ENCODE measurements at places on chromosomes 12 and 14. TPM values are rescaled to one million over a fixed set of nuclear protein-coding genes. Genes with fewer than 3 reads are reported as not detected.

Gene PMCH
- polyA plus RNA-seq: 0.46 TPM

Gene PRICKLE1
- 49.8 TPM for polyA plus RNA-seq

Gene AQP5
- 7.0 TPM for polyA plus RNA-seq

Gene TMED8
- polyA plus RNA-seq: 17.8 TPM

Gene KRT7
- polyA plus RNA-seq: 15.2 TPM

- no peak for DNase-seq
Observed at GRCh38 chr12:10701131-10701681, 21.9 kb downstream of the YBX3 start.

GRCh38 chr12:92403210-92404175 is 257.8 kb upstream of the BTG1 start:
- no peak for DNase-seq

DNA sequence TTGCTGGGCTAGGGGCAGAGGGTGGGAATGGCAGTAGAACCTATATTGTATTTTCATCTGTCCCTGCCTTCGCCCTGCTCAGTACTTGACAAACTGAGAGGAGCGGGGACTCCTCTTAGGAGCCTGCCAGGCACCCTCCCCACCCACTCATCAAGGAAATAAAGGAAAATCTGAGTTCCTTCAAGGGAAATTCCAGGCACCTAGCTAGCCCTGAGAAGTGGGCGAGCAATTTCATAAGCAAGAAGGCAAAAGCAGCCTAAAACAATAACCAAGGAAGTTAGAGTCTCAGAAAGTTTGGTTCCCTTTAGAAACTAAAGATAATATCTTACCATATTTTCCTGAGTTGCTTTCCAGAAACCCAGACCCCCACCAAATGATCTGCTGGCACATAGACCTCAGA is 10.6 kb upstream of the PLEKHD1 start:
- no peak for DNase-seq

GRCh38 chr12:62703011-62703380 is 232.0 kb downstream of the PPM1H start:
- DNase-seq: no peak

GRCh38 chr14:84074626-84075025 is 1455.3 kb upstream of the FLRT2 start:
- DNase-seq: no peak

- no peak for DNase-seq
Observed at GRCh38 chr12:6231359-6232268, 31.4 kb downstream of the CD9 start.

- peak; percentile 32 for DNase-seq
Observed at GRCh38 chr14:94129758-94130414, 482 bp upstream of the IFI27L2 start.

GRCh38 chr12:51025836-51026638 is at the start of gene SLC11A2:
SLC11A2 (minus strand) TSS chr12:51026384; CDS start chr12:51010728, 15,656 bp downstream.
- peak; percentile 97 for DNase-seq

GRCh38 chr12:81224626-81225025 is 146.7 kb downstream of the ACSS3 start:
- DNase-seq: no peak

DNA sequence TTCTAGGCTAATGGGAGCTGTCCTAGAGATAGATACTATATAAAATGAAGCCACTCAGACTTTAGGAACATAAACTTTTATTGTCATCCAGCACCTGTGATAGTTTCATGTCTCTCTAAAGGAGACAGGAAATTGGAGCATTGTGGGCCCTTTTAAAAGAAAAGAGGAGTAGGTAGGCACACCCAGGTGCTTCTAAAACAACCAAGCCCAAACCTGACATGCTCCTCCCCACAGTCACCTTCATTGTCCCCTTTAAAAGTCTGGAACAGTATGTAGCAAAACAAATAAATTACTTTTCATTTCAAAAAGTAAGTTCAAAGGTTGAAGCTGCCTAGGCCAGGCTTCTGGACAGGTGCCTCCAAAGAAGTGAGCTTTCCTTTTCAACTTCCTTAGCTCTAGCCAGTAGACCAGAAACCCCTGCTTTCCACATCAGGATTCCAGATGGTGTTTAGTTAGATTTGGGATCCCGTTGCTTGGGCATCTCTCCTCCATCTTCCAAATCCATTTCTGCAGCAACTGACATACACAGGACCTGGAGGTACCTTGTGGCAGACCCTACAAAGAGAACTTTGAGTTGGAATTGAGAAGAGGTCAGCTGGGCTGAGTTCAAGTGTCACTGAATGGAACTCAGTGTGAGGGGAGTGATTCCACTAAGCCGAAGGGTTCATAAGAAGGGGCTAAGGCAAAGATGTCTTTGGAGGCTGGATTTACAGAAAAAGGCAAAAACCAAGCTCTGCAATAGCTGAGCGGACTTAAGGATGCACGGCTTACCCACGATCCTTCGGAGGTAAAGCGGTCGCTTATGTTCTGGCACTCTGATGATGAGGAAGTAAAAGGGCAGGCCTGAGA is 6.9 kb downstream of the OXA1L start:
- no peak for DNase-seq

DNA sequence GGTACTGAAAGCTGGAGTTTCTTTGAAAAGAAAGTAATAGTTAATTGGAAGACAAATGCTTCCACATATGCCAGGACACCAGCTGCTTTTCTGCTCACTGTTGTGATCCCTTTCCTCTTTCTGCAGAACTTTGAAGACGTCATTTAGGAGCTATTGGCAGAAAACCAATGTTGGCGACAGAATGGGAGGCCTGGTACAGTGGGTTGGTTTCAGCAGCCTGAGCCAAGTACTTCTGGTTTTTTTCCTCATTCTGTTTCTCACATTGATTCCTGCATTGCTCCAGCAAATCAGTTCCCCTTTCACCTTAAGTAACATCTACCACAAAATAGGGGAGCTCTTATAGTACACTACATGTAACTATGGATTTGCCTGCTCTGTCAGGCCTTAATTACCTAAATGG is 96.9 kb downstream of the FIGNL2 start:
- no peak for DNase-seq

DNA sequence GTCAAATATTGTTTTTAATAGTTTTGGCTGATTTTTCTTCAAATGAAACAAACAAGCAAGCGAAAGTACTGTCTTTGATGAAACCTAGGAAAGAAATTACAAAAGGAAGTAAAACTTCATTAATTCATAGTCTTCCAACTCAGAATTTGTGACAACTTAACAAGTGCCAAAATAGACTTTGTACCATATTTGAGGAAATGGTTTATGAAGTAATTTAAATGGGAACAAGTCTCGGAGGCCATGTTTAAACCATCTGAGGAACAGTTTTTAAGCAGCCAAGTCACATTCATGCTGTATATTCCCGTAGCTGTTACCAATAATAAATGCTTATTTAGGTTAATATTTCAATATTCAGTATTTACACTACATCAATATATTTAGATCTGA is 745 bp upstream of the ARHGDIB start:
- DNase-seq: no peak

- no peak for DNase-seq
Observed at GRCh38 chr12:10052193-10052913, 21.9 kb downstream of the CLEC9A start.

DNA sequence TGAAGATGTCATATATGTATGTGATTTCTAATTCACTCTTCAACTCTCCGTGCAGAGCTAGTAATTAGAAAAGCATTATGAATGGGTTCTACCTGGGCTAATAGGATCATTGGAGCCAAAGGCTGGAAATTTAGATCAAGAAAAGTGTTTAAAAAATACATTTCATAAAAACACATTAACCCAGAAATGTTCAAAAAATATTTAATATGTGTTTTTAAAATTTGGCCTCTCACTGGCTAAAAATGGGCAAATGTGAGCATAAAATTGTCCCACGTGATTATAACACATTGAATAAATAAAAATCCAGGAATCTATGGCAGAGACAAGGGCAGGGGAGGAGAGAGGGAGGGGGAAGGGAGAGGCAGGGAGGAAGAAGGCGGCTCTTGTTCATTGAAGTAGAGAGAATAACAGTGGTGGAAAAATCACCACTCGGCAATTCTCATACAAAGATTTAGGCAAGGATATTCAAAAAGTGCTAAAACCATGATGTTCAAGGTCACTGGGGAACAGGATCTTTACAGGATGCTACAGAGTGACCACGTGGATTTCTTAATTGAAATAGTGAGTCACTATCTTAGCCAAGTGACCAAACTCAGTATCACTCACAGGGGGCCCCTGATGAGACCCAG is 38.8 kb downstream of the FBXO21 start:
- no peak for DNase-seq

DNA sequence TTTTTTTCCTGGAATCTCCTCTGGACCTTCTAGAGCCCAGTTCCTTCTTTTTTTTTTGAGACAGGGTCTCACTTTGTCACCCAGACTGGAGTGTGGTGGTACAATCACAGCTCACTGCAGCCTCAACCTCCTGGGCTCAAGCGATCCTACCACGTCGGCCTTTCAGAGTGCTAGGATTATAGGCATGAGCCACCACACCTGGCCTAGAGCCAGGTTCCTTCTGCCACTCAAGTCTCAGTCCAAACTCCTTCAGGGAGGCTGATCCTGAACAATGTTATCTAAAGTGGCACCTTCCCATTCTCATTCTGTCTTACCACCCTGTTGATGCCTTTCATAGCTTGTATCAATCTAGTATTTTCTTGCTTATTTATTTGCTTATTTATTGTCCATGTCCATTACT is 22.3 kb upstream of the ELK3 start:
- DNase-seq: no peak

DNA sequence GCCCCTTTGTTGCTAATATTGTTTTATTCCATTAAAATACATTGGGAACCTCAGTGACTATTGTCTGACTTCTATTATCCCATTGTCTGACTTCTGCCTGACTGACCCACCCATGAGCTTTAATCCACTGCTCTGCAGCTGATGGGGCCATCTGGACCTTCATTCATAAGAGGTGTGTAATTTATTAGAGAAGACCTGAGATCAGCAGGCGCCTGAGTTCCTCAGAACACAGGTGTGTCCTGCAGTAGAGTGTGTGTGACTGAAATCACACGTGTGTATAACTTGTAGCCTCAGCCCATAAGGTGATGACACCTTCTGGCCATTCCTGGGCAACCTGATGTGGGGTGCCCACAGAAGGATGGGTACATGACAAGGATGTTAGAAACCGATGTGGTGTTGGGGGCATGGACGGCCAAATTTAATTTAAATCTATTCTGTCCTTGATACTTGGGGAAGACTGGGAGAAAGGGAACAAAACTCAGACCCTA is 821.0 kb downstream of the TMEM121 start:
- no peak for DNase-seq

GRCh38 chr14:68561531-68562007 is 231.3 kb downstream of the ZFP36L1 start:
- DNase-seq: no peak

DNA sequence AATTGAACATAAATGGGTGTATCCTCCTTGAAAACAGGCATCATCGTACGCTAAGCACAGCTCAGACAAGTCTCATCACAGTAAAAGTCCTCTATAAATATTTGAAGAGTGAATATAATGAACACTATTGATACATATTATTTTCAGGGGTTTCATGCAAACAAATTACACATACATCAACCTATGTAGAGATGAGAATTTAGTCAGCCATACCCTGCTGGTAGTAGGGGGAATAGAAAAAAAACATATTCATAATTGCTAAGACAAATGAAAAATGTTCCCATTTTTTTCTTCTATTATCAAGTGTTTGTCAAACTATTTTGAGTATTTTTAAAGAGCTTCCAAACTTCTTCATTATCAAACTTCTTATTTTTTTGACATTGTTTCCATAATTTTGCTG is 205.6 kb upstream of the SOX5 start:
- DNase-seq: no peak

GRCh38 chr12:53204351-53204750 is 2.7 kb downstream of the ITGB7 start:
- no peak for DNase-seq

- peak; percentile 30 for DNase-seq
Observed at GRCh38 chr14:22039938-22040780, 366.5 kb upstream of the OR4E1 start.

DNA sequence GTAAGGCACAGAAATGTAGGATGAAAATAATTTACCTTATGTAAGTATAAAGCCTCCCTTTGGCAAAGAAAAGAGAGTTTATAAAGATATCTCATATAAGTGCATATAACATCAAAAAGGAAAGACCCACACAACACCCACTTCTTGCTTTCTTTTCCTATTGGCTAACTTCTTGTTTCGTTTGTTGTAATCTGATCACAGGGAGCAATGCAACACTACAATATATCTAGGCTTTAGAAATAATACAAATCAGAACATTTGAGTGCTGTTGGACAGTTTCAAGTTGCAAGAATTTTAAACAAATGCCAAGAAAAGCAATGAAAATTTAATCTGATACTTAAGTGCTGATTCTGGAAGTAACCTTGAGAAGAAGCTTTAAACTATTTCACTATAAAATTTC is 1.3 kb downstream of the FGD6 start:
- peak; percentile 64 for DNase-seq

- no peak for DNase-seq
Observed at GRCh38 chr12:112841240-112841639, 49.7 kb downstream of the RPH3A start.

- no peak for DNase-seq
Observed at GRCh38 chr14:50059763-50060616, 56.4 kb downstream of the VCPKMT start.

GRCh38 chr12:5455045-5455444 is 23.1 kb downstream of the NTF3 start:
- no peak for DNase-seq

GRCh38 chr12:11888029-11888428 is 182.7 kb upstream of the BCL2L14 start:
- no peak for DNase-seq

DNA sequence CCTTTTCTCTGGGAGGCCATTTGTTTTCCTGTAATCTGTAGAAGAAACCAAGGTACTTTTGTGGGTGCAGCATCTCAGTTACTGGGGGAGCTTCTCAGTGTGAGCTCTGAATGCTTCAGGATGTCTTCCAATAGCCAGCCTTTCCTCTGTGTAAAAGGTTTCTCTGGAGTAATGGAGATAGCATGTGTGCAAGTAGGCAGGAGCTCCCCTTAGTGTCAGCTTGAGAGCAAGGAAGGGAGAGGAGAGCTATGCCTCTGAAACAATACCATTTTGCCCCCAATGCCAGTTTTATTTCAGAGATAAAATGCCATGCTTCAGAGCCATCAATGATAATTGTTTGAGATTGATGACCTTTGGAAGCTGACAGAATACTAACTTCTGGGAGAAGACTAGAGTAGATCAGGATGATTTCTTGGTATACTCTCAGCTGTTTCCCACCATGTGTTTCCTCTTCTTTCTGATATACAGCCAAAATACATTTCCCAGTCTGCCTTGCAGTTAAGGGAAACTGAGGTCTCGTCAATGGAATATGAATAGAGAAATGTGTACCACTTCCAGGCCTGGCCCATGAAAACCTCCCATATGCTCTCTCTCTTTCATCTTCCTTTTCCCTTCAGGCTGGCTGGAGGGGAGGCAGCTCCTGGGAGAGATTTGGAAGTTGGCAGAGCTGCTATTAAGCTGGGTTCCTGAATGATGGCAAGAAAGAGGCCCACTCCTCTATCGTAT is 125.7 kb downstream of the CRADD start:
- peak; percentile 24 for DNase-seq

DNA sequence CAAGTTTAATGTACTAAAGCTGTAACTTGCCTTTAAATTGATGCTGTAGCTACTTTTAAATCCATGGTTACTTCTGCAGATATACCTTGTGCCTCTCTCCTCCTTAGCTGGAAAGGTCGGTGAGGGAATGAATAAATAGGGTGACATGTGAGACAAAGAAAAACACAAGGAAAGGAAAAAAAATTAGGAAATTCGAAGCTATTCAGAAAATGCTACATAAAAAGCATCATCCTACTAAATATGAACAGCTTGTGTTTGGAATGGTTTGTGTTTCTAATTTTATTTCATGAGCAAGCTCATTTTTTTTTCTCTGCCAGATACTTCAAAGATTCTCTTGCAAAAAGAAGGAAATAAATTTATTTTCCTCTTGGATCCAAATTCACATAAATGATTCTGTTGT is 186.3 kb upstream of the NUDT4 start:
- no peak for DNase-seq
